Activated CD8-positive, alpha-beta memory T cell treated with anti-CD3 and anti-CD28 coated beads for 4 hours (primary cell): ENCODE measurements at places on chromosomes 5 and 9.
A peak's percentile ranks its signal among the peaks of the same experiment; 100 is the strongest.

GRCh38 chr5:39998518-39998917, 573.7 kb upstream of the DAB2 start:
- no peak for DNase-seq

DNA sequence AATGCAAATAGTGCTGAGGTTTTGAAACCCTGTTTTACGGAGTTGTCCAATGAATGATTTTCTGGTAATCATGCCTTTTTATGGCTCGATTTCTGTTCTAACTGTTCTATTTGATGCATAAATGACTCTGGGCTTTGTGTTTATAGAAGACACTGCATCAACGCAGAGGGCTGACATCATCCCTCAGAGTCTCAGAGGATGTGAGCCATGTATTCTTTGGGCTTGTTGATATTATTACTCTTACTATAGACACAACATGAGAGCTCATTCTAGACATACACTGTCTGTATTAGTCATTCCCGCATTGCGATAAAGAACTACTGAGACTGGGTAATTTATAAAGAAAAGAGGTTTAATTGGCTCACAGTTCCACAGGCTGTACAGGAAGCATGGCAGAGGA, 31.6 kb downstream of the CDH6 start:
- DNase-seq = no peak

DNA sequence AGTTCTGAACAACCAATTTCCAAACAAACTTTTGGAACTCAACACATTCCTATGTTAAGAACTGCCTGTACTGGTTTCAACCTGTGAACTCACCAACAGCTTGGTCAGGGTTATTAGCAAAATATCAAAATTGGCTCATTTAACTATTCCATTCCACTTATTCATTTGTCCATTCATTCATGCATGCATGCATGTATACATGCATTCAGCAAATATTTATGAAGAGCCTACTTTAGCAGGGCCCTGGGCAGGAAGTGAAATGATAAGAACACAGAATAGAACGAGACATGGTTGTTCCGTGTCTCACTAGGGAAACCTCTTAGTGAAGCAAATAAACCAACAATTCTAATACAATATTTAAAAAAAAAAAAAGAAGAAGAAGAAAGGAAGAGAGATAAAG, 107.4 kb downstream of the GLIS3 start:
- no peak for DNase-seq

DNA sequence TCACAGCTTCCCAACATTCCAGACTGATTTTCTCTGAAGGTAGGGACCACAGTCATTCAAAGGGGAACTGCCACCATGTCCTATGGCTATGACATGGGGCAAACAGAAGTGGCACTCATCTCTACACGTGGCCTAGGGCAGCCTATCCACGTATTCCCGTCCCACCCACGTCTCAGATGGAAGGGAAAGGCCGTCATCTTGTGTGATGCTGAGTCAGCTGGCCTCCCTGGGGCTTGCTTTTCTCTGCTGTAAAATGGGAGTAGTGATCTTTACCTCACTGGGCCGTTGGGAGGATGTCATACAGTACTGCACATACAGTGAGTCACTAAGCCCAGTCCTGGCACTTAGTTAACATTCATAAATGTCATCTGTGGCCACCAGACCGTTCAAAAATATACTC, 72.3 kb downstream of the RAPGEF1 start:
- DNase-seq = peak; percentile 49

- no peak for DNase-seq
Observed at GRCh38 chr5:160460377-160461049, 38.9 kb downstream of the PTTG1 start.
